ENCODE measurements at places on chromosomes 12 and 14.

GRCh38 chr14:93525696-93526451 is 95.1 kb downstream of the UNC79 start:
- DNase-seq, result no peak

GRCh38 chr14:105476097-105476830 is 1.6 kb downstream of the CRIP2 start:
- no peak for DNase-seq

- no peak for DNase-seq
Observed at GRCh38 chr12:57332646-57333312, 81.8 kb upstream of the STAC3 start.

DNA sequence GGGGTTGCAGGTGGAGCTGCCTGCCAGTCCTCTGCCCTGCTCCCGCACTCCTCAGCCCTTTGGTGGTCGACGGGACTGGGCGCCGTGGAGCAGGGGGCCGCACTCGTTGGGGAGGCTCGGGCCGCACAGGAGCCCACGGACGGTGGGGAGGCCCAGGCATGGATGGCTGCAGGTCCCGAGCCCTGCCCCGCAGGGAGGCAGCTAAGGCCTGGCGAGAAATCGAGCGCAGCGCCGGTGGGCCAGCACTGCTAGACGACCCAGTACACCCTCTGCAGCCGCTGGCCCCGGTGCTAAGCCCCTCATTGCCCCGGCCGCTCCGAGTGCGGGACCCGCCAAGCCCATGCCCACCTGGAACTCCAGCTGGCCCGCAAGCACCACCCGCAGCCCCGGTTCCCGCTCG is 221.8 kb downstream of the BTG1 start:
- DNase-seq, result no peak

GRCh38 chr12:93766796-93767523 is 89.8 kb downstream of the CRADD start:
- no peak for DNase-seq

- no peak for DNase-seq
Observed at GRCh38 chr12:51403681-51404136, 12.5 kb upstream of the GALNT6 start.

- peak; percentile 63 for DNase-seq
Observed at GRCh38 chr14:104694991-104695659, 5.7 kb downstream of the INF2 start.

- no peak for DNase-seq
Observed at GRCh38 chr14:85437148-85437547, 92.8 kb upstream of the FLRT2 start.

- DNase-seq, result no peak
Observed at GRCh38 chr12:46400406-46400805, 27.8 kb upstream of the SLC38A2 start.

DNA sequence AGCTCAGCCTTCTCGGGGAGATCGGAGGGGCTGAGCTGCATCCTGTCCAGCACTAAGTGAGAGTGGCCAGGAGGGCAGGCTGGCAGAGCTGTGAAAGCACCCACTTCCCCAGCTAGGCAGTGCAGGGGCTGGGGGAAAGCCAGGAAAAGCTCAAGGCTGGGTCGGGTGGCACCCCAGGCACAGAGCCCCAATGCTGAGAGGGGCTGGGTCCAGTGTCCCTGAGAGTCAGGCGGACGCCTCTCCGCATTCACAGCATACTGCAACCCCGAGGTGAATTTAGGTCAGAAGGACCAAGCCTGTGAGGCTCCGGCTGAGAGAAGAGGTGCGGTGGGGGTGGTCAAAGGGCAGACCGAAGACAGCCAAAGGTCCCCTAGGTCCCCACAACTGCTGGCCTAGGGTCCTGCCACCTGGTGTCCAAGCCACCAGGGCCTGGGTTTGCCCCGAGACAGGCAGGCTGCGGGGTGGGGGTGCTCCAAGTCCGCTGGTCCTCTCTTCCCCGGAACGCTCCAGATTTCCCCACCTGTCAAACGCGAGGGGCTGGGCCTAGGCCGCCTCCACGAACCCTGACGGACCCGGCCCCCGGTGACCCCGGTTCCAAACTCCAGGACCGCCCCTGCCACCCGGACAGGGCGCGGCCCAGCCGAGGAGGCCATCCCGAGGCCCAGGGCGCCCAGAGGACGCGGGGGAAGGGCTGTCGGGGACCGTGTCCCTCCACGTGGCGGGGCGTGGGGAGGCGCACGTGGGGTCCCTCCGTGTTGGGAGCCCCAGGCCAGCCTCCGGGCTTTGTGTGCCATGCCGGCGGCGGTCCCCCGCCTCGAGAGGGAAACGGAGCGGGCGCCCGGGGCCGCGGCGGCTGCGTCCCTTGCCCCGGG is 527 bp downstream of the CAMKK2 start:
- DNase-seq, result no peak

GRCh38 chr12:65586796-65587195 is 237.5 kb upstream of the HMGA2 start:
- no peak for DNase-seq

GRCh38 chr12:132544080-132544397 is 54.1 kb downstream of the FBRSL1 start:
- no peak for DNase-seq

DNA sequence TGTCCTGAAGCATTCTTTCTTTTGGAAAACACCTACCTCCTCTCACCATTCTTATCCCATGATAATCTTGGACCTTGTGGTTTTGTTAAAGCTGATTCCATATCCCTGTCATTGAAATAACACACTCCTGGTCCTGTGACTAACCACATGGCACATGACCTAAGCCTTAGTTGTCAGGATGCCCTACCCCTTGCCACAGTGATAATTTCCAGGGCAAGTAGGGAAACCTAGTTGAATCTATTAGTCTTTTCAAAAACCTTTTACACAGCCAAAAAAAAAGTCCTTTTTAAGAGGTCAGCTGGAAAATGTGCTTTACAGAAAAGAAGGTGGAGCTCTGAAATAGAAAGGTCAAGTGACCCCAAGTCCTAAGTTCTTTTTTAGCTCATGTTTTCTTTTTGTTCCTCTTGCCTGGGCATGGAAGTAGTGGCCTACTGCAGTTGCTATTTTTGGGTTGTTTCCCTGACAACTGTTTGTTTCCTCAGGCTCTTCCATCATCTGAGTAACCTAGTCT is 608.4 kb downstream of the LRFN5 start:
- no peak for DNase-seq

- no peak for DNase-seq
Observed at GRCh38 chr12:57319678-57320469, 68.9 kb upstream of the STAC3 start.

DNA sequence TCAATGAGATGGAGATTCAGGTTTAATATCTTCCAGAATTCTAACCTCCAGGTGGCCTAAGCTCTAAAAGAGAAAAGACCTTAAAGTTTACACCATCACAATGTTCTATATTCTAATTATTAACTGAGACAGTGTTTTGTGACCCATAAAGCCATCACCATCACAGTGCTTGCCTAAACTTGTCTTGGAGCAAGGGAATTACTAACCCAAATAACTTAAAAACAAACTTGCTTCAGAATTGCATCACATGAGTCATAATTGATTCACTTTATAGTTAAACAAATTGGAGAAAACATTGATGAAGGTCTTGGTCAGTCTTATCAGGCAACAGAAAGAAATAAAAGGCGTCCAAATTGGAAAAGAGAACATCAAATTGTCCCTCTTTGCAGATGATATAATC is 54.5 kb upstream of the ALG10 start:
- DNase-seq, result no peak

- DNase-seq, result peak; percentile 78
Observed at GRCh38 chr12:53065975-53066931, 12.9 kb downstream of the SPRYD3 start.

DNA sequence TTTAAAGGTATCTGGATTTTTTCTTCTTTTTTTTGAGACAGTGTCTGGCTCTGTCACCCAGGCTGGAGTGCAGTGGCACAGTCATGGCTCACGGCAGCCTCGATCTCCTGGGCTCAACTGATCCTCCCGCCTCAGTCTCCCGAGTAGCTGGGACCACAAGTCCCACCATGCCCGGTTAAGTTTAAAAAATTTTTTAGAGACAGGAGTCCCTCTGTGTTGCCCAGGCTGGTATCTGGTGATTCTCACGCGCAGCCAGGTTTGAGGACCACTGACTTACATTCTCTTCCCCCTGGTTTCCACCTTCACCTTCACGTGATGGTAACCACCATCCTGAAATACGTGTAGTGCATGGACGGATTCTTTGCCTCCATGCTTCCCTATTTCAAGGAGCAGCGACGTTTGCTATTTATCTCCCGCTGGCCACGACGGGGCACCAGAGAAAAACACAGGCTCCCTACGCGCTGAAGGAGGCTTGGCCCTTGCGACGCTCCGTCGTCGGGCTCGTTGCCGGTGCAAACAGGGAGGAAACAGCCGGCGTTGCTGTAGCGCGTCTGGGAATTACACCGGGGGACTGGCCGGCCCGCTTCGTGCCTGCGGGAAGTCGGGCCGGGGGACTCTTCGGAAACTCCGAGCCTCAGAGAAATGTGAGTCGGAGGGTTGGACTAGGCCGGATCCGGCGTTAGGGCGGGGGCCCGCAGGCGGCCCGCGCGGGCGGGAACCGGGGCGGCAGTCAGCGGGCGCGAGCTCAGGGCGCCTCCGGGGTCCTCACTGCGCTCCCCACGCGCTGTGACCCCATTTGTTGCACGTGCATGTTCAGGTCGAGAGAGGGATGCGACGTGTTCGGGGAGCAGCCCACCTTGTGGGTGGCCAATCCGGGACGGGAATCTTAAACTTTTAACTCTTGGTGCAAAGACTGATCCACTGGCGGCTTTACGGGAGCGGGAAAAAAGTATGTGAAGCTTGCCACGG is at the start of gene TCHP:
TSS of gene TCHP (plus strand) at position 492 of the 969 bp plus-strand sequence. CDS start 2,753 bp downstream, outside the sequence.
- DNase-seq, result peak; percentile 84

GRCh38 chr14:51789596-51789995 is 70.8 kb upstream of the GNG2 start:
- DNase-seq, result no peak

DNA sequence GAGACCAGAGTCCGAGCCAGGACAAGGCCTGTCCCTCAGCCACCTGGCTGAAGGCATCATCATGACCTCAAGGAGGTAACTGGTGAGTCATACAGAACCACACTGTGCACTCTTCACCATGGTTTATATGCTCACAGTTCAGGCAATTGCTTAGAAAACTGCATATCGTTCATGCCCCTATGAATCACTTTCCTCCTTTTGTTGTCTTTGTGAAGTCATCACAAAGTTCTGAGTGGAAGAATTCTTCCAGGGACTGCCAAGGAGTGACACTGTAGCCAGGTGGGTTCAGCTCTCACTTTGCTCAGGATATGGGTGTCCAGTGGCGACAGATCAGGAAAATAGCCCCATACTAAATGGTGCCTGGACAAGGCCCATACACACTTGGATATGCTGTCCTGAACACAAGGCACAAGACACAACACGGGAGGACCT is 92.5 kb downstream of the DPF3 start:
- DNase-seq, result no peak

DNA sequence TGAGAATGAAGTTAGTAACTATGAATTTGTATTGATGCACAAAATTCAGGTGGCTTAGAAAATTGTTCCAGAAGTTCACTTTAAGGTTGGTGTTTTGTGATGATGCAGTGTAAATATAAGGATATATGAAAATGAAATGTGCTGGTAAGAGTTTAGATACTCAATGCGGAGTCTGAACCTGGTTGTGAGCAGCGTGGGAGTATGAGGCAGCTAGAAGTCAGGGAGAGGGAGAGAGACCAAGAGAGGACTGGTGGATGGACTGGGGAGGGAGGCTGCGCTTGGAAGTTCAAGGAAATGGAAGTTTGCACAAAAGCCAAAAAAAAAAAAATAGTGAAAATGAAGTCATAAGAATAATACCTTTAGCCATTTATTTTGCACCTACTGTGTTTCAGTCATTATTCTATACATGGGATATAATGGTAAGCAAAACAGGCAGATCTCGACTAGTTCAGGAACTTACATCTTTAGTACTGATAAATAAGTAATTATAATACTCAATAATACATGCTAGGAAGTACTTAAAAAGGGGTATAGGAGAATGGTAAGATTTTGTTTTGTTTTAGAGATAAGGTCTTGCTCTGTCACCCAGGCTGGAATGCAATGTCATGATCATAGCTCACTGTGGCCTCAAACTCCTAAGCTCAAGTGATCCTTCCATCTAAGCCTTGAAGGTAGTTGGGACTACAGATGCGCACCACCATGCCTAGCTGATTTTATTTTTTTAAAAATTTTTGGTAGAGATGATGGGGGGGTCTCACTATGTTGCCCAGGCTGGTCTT is 10.0 kb upstream of the RAB21 start:
- no peak for DNase-seq

DNA sequence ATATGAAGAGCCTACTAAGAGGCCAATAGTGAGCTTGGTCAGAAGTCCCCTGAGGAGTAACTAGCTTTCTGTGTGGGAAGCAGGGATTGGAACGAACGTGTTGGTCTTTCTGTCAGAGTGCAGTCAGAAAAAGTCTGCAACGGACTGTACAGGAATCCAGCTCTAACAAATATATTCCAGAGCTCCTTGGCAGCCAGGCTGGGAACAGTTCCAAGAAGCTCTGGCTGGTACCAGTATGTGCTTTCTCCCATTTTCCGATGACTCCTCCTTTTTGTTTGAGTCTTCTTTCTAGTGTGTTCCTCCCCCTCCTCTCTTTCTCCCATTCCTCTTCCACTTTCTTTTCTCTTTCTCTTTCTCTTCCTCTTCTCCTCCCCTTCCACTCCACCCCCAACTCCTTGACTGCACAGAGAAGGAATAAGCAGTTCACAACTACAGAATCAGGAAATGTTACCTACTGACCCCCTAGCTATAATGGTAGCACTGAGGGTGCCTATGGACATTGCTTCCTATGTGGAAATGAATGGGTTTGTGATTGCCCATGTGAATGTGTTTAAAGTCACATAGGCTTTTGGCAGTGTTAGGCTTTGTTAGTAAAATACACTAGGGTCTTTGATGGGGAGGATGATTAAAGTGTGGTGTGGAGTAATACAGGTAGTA is 59.9 kb downstream of the TTLL5 start:
- DNase-seq, result no peak

GRCh38 chr12:81297601-81298000 is 219.7 kb downstream of the ACSS3 start:
- no peak for DNase-seq

GRCh38 chr14:76168531-76168930 is 16.8 kb downstream of the GPATCH2L start:
- DNase-seq, result no peak

GRCh38 chr14:92694807-92695206 is 53.6 kb downstream of the LGMN start:
- peak; percentile 27 for DNase-seq

- no peak for DNase-seq
Observed at GRCh38 chr12:67891596-67891995, 97.7 kb upstream of the IFNG-AS1 start.

- DNase-seq, result no peak
Observed at GRCh38 chr12:78430551-78430950, 434.0 kb upstream of the SYT1 start.

DNA sequence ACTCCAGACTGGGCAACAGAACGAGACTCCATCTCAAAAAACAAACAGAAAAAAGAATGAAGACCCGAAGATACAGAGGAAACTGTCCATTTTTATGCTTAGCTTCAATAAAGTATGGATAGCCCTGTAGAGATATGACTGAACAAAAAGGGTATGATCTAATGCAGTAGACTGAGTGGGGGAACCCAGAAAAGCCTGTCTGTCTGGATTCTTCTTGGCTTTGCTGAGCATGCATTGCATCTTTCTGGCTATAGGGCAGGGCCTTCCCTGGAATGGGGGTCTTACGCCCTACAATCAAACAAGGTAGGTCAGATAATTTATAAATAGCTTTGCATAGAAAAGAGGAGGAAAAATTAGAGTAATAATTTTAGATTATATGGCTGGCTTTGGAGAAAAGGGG is 10.1 kb downstream of the MIA2 start:
- no peak for DNase-seq

- DNase-seq, result no peak
Observed at GRCh38 chr12:19288603-19289244, 150.6 kb upstream of the AEBP2 start.

- DNase-seq, result peak; percentile 64
Observed at GRCh38 chr12:32107359-32108267, 966 bp downstream of the BICD1 start.
